Heart left ventricle (tissue), 16 donors: ENCODE measurements at places on chromosomes 6 and 20.

GRCh38 chr20:21101932-21102575 lies 4.1 kb downstream of the LINC00237 start:
- DNase-seq = peak; percentile 21

DNA sequence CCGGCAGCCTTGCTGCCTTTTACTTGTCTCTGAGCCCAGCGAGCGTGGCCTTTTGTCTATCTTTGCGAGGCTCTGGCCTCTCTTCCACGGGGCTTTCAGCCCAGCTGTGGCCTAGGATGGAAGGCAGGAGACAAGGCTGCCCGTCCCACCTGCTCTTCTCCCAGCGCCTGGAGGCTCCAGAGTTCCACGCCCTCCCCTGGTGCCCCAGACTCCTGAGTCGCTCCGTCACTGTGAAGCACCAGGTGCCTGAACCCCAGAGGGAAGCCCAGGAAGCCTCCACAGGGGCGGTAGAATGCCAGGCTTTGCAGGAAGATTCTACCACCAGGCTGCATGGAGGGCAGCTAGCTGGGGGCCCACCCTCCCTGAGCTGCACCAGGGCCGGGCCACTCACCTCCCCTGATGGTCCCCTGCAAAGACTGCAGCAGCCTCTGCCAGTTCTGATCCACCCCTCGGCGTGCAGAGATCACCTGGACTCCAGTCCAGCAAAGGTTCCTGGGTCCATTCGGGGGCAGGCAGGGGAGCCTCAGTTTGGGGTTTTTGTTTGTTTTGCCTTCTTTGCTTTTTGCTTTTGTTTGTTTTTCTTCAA lies 384.6 kb downstream of the CDH4 start:
- DNase-seq = no peak

GRCh38 chr6:30834646-30835045 lies 49.7 kb upstream of the DDR1 start:
- DNase-seq = no peak

DNA sequence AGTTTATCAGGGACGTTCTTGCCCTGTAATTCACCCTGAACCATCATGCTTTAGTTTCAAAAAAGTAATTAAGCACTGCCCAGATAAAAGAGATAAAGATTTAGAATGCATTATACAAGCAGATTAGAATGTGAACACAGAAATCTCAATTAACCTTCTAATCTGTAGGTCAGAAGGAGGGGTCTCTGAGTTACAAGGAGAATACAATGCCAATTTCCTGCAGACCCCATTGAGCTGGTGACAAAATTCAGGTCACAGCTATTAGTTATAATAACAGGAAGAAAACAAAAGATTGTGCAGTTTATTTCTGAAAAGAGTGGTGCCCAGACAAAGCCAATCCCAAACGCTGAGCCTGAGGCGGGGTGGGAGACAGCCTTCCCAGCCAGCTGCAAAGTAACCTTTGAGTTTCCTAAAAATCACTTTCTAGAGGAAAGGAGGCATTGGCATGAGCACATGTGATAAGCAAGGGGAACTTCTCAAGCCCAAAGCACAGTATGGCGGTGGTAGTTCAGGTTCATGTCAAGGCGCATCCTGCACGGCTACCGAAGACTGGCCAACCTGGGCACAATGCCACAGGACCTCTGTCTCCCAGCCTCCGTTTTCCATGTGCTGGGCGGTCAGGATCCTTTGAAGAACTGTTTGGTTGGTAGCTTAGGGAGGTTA lies 192.5 kb downstream of the TTLL2 start:
- no peak for DNase-seq

DNA sequence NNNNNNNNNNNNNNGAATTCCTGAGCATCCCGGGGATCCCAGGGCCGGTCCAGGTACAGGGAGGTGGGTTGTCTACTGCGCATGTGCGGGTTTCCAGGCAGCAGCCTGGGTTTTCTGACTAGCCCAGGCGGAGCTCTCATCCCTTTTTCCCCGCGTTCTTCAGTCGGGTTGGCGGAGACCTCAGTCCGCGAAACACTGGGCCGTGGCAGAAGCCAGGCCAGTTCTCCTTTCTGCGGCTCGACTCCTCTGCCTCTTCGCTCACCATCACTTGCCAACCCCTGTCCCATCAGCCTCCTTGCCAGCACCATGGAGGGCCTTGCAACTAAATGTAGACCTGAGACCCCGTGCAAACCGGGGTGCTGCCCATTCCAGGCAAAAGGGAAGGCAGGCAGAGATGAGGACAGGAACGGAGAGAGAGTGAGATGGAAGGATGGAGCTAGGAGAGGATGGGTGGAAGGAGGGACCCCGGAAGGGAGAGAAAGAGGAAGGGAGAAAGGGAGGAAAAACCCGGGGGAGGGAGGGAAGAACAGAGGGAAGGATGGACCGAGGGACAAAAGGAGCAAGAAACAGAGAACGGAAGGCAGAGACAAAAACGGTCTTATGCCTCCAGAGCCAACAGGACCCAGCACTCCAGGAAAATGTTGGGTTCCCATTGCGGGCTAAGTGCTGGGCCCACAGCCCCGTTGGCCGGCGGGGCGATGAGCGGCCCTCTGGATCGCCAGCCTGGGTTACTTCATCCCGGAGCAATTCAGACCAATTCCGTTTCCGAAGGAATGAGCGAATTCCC lies 445.4 kb upstream of the DEFB115 start:
- DNase-seq = no peak

- DNase-seq = no peak
These were observed 147.9 kb downstream of the TPBG start for GRCh38 chr6:82511546-82511945.

DNA sequence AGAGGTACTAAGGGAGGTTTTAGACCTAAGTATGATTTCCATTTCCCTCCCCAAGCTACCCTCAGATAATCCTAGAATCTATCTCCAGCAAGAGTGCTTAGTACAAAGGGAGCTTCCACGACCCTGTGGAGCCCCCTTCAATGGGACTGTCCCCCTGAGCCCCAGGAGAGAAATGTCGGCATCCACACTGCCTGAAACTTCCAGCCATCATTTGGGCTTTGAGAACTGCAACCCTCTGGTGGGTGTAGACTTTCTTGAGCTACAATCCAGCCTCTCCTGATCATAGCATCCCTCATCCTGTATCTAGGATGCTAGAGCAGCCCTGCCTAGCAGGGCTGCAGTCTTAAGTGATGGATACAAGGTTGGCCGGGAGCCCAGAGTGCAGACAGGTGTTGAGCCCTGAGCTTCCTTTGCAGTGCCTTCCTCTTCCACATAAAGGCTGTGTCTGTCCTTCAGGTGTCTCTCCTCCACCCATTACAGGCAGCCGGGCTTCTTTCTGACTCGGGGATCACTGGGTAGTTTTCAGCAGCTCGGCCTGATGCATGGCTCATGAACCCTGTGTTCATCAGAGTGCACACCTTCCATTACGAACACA lies 424.5 kb downstream of the PREX1 start:
- DNase-seq = no peak

DNA sequence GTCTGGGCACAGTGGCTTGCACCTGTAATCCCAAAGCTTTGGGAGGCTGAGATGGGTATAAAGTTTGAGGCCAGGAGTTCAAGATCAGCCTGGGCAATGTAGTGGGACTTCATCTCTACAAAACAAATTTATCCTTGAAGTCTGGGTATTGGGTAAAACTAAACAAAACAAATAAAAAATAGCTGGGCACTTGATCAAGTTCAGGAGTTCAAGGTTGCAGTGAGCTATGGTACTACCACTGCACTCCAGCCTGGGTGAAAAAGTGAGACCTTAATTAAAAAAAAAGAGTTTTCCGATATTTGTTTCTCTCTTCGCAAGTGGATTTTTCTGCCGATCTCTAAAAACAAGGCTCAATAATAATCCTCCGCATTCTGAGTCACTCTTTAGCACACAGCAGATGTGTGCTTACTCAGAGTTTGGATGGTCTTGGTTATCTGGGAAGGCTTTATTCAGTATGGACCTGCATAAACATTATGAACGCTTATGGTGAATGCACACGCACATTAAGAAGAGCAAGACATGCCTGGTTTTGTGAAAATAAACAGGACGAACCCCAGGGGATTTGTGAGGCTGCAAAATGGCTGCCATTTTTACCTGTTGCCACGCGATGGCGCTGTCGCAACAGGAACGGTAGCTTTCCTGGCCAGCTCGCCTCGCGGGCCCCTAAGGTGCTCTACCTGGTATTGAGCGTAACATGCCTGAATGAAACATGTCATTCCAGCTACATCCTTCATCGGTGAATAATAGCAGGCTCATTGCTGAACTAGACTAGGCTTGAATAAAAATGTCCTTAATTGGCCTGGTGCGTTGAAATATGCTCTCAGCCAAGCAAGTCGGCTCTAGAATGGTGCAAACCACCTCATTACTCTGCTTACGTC lies 6.0 kb downstream of the OPN5 start:
- peak; percentile 65 for DNase-seq

- no peak for DNase-seq
These were observed 859 bp downstream of the PPP1R10 start for GRCh38 chr6:30615958-30616810.

- DNase-seq = no peak
These were observed 22.5 kb upstream of the IYD start for GRCh38 chr6:150346346-150346745.

DNA sequence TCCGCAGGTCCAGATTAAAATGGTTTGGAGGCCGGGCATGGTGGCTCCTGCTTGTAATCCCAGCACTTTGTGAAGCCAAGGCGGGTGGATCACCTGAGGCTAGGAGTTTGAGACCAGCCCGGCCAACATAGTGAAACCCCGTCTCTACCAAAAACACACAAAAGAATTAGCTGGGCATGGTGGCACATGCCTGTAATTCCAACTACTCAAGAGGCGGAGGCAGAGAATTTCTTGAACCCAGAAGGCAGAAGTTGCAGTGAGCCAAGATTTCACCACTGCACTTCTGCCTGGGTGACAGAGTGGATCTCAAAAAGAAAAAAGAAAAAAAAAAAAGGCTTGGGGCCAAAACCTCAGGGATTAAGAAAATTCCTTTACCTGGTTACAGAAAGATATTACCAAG lies 30.5 kb downstream of the C6orf15 start:
- DNase-seq = no peak
